CD14-positive monocyte (primary cell): ENCODE measurements at places on chromosomes 6 and 20. TPM values are rescaled to one million over a fixed set of nuclear protein-coding genes. Genes with fewer than 3 reads are reported as not detected.

PRL gene
- 0.42 TPM for polyA plus RNA-seq

DNA sequence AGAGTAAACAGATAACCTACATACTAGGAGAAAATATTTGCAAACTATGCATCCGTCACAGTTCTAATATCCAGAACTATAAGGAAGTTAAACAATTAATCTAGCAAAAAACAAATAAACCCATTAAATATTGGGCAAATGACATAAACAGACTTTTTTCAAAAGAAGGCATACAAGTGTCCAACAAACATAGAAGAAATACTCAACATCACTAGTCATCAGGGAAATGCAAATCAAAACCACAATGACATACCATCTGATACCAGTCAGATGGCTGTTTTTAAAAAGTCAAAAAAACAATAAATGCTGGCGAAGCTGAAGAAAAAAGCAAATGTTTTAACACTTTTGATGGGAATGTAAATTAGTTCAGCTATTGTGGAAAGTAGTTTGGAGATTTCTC, 1117.7 kb upstream of the MAP3K7 start:
- H3K4me3 ChIP-seq = no peak overlapping the region
- H3K27me3 ChIP-seq = no peaks in the 10 kb centered on the region
- no peaks in the 10 kb centered on the region for H3K36me3 ChIP-seq
- no peak for DNase-seq
- H3K4me1 ChIP-seq = no peaks in the 10 kb centered on the region

DNA sequence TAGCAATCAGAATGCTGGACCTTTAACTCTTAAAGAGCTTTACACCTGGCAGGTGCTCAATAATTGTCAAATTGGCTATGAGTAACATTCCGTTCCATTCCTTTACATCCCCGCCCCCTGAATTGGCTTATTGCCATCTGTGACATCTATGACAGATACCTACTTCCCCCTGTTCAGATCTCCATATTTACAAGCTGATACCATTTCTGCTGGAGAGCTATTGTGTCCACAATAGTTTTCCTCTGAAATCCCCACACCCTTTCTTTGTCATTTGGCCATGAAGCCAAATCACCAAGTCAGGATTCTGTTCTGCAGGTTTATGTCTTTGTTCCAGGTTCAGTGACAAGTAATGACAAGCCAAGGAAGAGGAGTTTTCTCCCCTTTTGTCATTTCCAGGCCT, 3.2 kb downstream of the CDH26 start:
- no peak for DNase-seq
- H3K4me1 ChIP-seq = peaks cover 3% of the 10 kb centered on the region
- no peaks in the 10 kb centered on the region for H3K27me3 ChIP-seq
- H3K27ac ChIP-seq = no peak overlapping the region

DNA sequence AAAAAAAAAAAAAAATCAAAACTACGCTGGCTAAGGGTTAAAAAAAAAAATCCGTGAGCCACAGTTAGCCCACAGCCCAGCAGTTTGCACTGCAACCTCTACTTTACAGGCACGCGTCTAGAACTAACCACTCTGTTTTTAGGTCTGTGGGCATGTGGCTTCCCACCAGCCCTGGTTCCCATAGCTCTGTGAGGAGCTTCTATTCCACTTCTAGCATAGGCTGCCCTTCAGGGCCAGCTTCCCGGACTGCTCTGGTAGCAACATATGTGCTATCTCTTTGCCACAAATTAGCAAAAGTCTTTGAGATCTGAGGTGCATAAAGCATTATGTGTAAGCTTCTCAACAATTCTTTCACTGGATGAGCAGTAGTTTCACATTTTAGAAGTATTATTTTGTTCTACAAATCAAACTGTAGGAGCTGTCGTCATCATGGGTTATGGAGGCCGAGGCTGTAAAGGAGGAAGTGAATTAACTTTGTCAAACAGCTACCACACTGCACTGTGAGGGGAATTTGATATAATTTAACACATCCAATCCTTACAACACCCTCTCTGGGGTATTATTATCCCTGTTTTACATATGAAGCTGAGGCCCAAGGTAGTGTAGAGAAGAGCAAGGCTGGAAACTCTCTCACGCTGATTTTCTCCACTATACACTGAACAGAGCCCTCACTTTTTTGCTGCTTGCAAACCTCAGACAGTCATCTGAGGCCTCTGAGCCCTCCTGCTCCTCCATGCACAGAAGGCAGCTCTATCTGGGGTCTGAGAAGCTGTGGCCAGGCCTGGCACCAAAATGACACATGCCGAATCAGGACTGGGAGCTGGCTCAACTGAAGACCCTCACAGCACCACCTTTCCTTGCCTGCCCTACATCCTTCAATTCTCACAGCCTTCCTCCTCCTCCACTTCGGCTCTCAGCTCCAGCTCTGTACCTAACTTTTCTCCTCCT, 35.4 kb downstream of the MAN1A1 start:
- peak; percentile 46 for DNase-seq
- no peaks in the 10 kb centered on the region for H3K36me3 ChIP-seq
- H3K27ac ChIP-seq = peak overlapping the region; percentile 68
- H3K4me3 ChIP-seq = peak overlapping the region; percentile 29
- peaks cover 64% of the 10 kb centered on the region for H3K4me1 ChIP-seq

DNA sequence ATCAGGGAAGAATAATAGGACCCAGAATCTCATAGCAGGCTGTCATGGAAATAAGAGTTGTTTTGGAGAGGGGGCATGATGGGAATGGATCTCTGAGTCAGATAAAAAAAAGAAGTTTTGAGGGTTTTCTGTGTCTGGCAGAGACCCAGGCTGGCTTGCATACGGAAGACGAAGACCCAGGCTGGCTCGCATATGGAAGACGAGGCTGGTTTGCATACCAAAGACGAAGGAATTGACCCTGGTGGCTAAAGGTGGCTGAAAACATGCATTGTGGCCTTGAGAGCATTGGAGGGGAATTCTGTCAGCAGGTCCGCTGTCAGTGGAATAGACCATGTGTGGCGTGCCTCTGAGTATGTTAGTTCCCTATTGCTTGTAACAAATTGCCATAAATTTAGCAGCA, 335.1 kb downstream of the BTBD3 start:
- H3K27me3 ChIP-seq = no peaks in the 10 kb centered on the region
- no peaks in the 10 kb centered on the region for H3K36me3 ChIP-seq
- no peaks in the 10 kb centered on the region for H3K4me1 ChIP-seq
- no peak for DNase-seq
- no peak overlapping the region for H3K4me3 ChIP-seq

DNA sequence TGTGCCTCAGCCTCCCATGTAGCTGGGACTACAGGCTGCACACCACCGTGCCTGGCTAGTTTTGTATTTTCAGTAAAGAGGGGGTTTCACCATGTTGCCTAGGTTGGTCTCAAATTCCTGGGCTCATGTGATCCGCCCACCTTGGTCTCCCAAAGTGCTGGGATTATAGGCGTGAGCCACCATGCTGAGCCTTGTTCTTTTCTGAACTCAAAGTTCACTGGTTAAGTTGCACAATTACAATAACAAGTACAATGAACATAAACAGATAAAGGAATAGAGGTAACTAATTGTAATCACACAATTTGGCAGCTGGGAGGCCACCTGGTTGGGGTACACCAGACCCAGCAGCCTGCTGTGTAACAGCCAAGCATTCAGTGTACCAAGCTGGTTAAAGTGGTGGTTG, 6.7 kb downstream of the NUDT3 start:
- peaks cover 20% of the 10 kb centered on the region for H3K4me1 ChIP-seq
- DNase-seq = no peak
- no peaks in the 10 kb centered on the region for H3K27me3 ChIP-seq
- H3K36me3 ChIP-seq = no peaks in the 10 kb centered on the region
- H3K4me3 ChIP-seq = no peak overlapping the region

EPPIN gene
- not detected for polyA plus RNA-seq

DNA sequence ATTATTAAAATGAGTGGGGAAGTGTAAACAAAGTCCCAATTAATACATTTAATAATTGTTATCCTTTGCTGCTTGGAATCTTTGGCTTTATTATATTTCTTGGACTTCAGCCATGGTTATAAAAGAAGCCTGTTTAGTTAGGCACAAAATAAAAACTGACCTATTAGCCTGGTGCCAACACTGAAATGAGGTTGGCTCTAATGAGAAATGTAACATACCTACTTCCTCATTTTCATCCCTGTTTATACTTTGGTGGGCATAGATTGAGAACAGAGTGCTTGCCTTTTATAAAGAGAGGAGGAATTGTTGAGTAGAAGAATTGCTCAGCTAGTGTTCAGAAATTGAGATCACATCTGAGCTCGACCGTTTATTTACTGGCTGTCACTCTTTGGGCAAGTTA, 471.3 kb downstream of the UTRN start:
- peaks cover 75% of the 10 kb centered on the region for H3K36me3 ChIP-seq
- H3K4me1 ChIP-seq = no peaks in the 10 kb centered on the region

DNA sequence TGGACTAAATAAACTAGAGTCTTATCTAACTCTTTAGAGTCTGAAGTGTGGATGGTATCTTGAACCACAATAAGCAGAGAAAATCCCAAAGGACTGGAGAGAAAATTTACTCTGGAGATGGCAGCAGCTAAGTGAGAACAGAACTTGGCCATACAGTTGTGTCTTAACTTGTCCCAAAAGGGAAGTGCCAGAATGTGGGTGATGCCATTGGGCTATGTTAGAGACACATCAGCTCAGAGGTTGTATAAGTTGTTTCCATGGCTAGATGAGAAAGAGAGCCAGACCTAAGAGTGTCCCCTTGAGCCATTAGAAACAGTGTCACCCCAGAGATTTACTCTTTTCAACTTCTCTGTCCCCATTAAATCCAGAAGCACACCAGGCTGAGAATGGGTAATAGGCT, 36.2 kb downstream of the FOXO3 start:
- no peaks in the 10 kb centered on the region for H3K27me3 ChIP-seq
- H3K4me1 ChIP-seq = peaks cover 62% of the 10 kb centered on the region
- DNase-seq = peak; percentile 58
- H3K27ac ChIP-seq = peak overlapping the region; percentile 21
- H3K36me3 ChIP-seq = no peaks in the 10 kb centered on the region
- H3K4me3 ChIP-seq = no peak overlapping the region

DNA sequence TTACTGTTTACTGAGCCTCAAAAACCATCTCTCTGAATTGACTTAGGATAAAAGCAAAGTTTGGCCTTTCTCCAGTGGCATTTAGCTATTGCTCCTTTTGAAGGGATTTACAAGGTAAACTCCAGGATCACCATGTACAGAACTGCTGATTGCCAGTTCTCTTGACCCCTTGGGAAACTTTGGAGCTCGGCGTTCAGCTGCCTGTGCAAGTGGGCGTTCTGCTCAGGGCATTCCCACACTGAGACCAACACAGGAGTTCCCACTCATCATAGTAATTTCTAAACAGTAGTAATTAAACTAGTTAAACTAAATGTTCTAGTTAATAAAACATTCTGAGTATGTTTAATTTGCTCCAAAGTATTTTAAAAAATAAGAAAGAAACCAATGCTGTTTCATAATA, 14.9 kb downstream of the KCNQ5 start:
- H3K4me3 ChIP-seq = no peak overlapping the region
- H3K36me3 ChIP-seq = no peaks in the 10 kb centered on the region
- no peak overlapping the region for H3K27ac ChIP-seq
- H3K4me1 ChIP-seq = no peaks in the 10 kb centered on the region
- no peak for DNase-seq
- no peaks in the 10 kb centered on the region for H3K27me3 ChIP-seq

CALHM4 gene
- not detected in 2 replicates for polyA plus RNA-seq

DNA sequence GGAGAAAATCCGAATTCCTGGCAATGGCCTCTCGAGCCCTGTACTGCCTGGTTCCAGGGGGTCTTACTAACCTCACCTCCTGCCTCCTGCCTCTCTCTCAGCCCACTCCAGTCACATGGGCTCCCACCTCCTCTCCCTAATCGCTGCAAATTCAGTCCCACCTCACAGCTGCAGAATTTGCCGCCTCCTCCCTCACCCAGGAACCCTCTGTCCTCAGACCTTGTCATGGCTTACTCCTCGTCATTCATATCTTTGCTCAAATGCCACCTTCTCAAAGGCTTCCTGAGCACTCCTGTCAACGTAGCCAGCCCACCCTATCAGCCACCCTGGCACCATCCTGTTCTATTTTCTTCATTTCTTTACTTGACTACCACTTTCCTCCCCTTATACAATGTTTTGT, 89.0 kb downstream of the SLC2A10 start:
- H3K36me3 ChIP-seq = no peaks in the 10 kb centered on the region
- no peaks in the 10 kb centered on the region for H3K27me3 ChIP-seq
- H3K4me1 ChIP-seq = no peaks in the 10 kb centered on the region
